ENCODE measurements at places on chromosomes 5 and 9.

DNA sequence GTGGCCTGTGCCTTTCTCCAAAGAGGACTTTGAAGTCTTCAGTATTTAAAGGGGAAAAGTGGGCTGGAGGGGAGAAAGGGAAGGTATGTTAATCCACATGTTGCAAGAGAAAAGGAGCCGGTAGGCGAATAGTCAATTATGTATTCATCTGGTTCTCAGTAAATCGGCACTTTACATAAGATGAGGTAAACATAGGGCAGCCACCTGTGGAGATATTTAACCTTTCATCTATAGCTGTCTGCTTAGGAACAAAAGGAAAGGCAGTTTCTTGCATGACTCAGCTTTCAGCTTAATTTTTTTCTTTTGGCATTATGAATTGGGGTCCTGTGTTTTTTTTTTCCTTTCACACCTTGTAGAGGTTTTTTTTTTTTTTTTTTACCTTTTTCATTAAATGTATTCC lies 42.2 kb downstream of the FGD3 start:
- no peak for DNase-seq

DNA sequence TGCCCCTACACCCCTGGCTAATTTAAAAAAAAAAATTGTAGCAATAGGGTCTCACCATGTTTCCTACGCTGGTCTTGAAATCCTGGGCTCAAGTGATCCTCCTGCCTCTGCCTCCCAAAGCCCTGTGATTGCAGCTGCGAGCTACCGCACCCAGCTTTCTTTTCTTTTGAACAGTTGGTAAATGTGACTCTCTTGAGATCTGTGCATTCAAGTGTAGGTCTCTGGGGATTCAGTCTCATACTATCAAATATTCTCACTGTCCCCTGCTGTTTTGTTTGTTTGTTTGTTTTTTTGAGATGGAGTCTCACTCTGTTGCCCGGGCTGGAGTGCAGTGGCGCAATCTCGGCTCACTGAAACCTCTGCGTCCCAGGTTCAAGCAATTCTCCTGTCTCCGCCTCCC lies 42.3 kb upstream of the CXXC5 start:
- DNase-seq, result no peak

GRCh38 chr5:180156141-180156540 lies 52.9 kb downstream of the RASGEF1C start:
- no peak for DNase-seq

GRCh38 chr5:142644127-142644526 lies 41.8 kb downstream of the FGF1 start:
- no peak for DNase-seq

DNA sequence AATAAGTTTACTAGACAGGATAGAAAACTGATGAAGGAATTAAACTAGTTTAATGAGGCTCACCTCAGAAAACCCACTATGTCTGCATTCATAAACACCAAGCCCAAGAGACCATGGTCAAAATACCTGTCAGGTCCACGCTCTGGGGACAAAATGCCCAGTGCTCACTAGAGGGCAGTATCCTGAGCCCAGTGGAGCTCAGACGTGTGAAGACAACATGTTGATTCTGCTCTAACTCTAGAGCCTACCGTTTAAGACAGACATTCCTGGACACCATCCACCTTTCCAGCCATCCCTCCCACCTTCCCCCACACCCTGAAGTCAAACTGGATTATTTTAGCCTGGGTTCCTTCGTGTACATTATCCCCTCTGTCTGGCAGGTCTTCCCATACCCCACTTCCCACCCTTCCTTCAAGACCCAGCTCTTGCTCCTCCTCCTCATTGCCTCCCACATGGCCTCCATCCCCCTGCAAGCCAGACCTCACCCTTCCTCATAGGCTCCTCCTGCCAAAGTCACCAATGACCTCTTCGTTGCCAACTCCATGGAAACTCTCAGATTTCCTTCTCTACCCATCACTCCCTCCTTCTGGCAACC lies 142.3 kb upstream of the FSTL4 start:
- no peak for DNase-seq

DNA sequence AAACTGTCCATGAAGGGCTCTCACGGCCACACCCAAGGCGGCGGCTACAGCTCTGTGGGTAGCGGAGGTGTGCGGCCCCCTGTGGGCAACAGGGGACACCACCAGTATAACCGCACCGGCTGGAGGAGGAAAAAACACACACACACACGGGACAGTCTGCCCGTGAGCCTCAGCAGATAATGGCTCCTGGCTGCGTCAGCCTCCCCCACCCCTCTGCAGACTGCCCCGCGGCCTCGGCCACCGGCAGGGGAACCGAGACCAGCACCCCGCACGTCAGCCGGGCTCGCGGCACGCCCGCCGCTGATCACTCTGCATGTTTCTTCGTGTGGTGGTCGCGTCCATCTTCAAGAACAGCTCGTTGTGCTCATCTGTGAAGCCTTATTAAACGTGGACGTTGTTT lies 41.5 kb downstream of the TENT4A start:
- no peak for DNase-seq

DNA sequence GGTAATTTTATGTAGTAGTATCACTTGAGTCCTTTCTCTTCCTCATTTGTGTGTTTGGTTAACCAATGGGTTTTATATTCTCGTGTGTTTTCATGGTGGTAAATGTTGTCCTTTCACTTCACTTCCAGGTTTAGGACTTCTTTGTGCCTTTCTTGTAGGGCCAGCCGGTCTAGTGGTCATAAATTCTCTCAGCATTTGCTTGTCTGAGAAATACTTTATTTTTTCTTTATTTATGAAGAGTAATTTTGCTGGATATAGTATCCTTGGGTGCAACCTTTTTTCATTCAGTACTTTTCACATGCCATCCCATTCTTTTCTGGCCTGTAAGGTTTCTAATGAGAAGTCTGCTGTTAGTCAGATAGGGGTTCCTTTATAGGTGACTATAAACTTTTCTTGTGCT lies 107.1 kb downstream of the GNA14 start:
- DNase-seq, result no peak

GRCh38 chr9:32841314-32841713 lies 58.0 kb downstream of the TMEM215 start:
- no peak for DNase-seq

DNA sequence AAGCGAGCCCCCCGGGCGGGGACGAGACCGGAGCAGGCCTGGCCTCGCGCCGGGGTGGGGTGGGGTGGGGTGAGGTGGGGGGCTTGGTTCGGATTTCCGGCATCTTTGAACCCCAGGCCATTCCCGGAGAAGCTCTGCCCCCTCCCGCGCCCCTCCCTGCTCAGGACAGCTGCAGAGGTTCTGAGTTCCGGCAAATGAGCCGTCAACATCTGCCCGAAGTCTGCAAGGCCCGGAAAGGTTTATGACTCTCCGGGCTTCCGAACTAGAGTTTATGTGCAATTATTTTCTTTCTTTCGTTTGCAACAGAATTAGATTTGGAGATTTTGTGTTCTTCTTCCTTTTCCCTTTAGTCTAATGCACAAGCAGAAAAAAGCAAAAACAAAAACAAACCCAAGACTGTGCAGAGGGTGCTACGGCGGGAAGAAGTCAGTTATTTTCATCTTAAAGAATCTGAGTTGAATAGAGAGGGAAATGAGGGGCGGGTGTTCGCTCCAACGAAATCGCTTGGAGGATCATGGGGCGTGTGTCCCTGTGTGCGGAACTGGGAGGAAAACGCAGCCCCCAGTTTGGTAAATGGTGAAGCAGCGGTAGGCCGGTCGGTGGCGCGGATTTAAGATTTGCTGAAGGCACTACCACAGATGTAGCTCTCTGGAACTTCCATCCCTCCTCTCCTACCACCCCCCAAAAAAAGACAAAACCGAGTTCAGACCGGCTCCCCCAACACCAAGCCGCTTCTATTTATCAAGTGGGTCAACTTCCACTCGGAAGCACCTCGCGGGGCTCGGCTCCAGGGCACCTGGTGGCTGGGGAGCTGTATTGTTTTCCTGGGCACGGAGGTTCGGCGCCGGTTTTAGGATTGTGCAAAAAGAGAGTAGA lies 4.8 kb downstream of the LHX2 start:
- no peak for DNase-seq

- DNase-seq, result no peak
These were observed 267.3 kb downstream of the IRX1 start for GRCh38 chr5:3862906-3863305.

- no peak for DNase-seq
These were observed 40.4 kb upstream of the GADD45G start for GRCh38 chr9:89564346-89564878.
